Ovary (tissue), 10 donors: ENCODE measurements at places on chromosomes 4 and X. TPM values are rescaled to one million over a fixed set of nuclear protein-coding genes. Genes with fewer than 3 reads are reported as not detected.

IL3RA gene
- polyA plus RNA-seq, result 5.1 TPM

NEIL3 gene
- 0.10 TPM for polyA plus RNA-seq

APELA gene
- not detected for polyA plus RNA-seq

PDGFC gene
- 48.8 TPM for polyA plus RNA-seq

DUSP9 gene
- not detected for polyA plus RNA-seq

FAM193A gene
- polyA plus RNA-seq, result 16.0 TPM

GJB1 gene
- 0.12 TPM for polyA plus RNA-seq
